HTR-8/SVneo (cell line): ENCODE measurements at places on chromosomes 3 and 15.

DNA sequence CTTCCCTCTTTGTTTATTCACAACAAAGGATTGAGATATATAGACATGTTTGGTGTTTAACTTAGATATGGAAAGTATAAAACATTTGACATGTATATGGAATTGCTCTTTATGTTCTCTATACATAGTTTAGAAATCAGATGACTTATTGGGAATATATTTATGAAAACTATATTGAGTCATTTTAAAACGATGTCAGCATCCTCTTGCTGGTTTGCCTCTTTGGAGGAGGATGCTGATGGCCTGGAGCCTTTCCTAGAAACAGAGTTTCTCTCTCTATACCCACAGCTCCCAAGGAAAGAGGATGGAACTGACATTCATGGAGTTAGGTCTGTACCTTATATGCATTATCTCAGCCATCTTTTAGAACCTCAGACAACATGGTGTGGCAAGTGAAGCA is 40.3 kb downstream of the ZBTB38 start:
- DNase-seq, result no peak

DNA sequence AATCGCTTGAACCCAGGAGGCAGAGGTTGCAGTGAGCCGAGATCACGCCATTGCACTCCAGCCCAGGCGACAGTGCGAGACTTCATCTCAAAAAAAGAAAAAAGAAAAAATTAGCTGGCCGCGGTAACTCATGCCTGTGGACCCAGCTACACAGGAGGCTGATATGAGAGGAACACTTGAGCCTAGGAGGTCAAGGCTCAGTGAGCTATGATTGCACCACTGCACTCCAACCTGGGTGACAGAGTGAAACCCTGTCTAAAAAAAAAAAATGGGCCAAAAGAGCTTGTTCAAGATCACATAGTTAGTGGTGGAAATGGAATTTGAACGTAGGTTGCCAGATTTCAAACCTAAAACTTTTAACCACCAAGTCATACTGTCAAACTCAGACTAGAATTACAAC is 46.2 kb upstream of the PPP4R2 start:
- no peak for DNase-seq

DNA sequence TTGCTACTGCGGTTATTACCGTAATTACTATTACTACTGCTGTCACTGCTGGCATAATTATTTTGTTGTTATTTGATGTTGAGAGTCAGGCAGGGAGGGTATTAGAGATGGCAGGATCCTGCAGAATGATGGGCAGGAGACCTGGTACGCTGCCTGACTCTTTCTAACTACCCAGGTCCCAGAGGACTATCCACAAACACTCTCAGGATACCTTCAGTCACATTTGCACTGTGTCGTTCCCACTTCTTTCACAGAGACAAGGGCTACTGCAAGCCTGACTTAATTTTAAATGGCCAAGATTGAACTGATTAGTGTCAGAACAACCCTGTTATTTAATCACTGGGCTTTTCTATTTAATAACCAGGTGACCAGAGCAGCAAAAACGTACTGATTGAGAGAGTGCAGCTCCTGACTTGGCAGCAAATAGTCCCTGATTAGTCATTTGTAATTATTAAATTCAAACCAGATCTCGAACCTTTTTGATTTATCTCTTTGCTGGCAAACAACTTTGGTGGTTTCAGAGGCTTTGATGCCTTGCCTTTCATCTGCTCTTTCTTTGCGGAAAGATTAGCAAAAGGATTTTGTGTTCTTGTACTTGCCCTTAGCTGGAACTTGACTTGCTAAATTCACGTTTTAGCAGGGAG is 88.8 kb upstream of the ARHGEF3 start:
- no peak for DNase-seq

DNA sequence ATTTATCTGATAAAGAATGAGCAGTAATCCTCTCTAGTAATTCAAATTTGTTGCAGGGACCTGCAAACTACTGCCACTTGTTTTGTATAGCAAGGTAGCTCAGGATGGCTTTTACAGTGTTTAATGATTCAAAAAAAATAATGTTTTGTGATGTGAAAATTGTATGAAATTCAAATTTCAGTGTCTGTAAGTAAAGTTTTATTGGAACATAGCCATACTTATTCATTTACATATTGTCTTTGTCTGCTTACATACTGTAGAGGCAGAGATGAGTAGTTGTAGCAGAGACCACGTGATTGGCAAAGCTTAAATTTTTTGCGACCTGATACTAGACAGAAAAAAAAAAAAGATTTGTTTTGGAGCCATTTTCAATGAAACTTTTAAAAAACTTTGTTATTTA is 6.5 kb upstream of the UTS2B start:
- DNase-seq, result no peak

GRCh38 chr3:99532246-99532645 is 106.1 kb upstream of the COL8A1 start:
- DNase-seq, result peak; percentile 56

DNA sequence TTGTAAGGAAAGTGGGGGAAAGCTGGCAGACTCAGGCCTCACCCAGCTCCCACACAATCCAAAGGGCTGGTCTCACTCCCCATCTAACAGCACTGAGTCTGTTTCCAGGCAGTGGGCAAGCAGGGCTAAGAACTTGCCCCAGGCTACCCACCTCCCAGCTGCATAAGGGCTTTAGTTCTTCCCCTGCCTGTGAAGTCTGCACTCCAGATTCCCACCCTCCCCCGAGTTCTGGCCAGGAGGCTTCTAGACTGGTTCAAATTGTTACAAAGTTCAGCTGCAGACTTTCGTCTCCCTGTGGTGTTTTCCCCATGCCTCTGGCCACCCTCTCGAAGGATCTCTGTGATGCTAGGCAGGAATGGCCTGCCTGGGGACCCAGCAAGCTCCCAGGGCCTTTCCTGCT is 11.2 kb downstream of the EHHADH start:
- no peak for DNase-seq

GRCh38 chr3:103025880-103026279 is 591.1 kb downstream of the ZPLD1 start:
- no peak for DNase-seq

GRCh38 chr3:41250825-41251224 is 51.5 kb downstream of the CTNNB1 start:
- no peak for DNase-seq

DNA sequence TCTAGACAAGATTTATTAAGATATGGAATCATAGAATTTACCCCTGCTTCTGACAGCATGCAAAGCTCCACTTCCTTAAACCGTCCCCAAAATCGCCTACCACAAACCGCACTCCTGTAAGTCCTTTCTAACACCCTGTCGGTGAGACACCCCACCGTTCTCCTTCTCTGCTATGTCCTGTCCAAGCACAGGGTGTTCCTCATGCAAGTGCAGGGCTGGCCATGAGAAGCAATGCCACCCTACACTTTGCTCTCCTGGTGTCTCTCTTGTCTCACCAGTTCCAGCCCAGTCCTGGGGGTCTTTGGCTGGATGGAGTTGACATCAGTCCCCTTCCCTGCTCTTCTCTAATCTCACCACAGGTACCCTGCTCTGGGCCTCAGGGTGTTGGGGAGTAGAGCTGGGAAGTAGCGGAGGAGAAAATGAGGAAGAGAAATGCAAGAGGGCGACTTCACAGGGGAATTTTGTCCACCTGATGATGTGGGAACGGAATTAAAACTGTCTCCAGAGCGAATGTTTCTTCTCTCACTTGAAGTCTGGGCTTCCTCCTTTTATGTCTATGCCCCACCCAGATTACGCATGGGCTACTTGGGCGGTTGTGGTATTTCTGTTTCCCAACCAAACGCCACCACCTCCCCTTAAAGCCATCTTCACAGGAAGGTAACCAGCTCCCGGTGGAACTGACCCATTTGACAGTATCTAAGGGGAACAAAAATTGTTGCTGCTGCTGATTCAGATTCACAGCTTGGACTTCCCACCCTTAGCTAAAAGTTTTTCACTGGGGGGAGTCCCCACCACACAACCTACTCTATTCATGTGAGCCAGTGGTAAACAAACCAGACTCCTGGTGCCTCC is 49.9 kb downstream of the CASR start:
- DNase-seq, result no peak

DNA sequence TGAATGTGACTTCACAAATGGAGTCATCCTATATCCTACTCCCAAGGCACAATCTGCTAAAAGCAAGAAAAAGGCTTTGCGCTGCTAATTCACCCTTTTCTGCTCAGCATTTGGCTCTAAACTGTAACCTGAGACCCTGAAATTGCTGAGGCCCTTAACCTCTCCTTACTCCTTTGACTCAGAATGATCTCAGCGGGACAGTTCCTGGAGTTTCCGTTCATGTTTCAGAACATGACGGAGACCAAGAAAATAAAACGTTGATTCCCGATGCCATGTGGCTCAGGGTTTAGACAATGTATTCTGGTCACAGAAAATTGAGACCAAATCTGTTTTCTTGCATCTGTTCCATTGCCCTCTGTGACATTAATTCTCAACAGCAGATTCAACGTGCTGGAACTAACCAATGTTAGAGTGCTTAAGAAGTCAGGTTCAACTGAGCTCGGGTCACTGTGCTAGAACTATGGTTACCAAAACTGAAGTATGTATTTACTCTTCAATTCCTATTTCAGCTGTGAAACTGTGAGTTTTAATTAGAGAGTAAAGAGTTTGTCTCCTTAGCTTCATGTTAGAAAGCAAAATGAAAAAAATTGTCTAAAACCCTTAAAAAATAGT is 45.4 kb upstream of the TMC3 start:
- DNase-seq, result peak; percentile 36

DNA sequence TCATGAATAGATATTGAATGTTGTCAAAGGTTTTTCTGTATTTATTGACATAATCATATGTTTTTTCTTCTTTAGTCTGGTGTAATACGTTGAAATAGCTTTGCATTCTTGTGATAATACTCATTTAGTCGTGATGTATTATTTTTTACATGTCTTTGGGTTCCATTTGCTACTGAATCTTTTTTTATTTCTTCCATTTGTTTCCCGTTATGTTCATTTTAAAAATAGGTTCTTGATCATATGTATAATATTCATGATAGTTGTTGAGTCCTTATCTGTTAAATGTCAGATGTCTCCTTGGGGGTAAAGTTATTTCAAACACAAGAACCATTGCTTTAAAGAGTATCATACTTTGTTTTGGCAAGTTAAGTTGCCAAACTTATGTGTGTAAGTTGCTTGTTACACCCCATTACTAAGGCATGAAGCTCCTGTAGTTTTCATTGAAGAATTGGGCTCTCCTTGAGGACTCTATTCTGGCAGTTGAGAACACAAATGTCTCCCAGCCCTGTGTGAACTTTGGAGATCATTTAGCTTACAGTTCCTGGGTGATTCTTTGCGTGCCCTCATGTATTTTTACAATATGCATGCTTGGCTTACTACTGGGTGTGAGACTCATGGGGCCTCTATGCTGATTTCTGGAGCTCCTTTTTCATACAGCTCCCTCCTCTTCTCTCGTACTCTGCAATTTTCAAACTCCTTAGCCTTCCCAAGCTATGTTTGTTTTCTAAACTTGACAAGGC is 8.3 kb downstream of the AKAP13 start:
- DNase-seq, result no peak
